Stimulated activated naive CD8-positive, alpha-beta T cell treated with anti-CD3 and anti-CD28 coated beads, Interleukin-15, Interleukin-2, amounts not matched to agents 100 U/mL and 50 U/mL, for 24 hours (primary cell): ENCODE measurements at places on chromosomes 2 and 18.

DNA sequence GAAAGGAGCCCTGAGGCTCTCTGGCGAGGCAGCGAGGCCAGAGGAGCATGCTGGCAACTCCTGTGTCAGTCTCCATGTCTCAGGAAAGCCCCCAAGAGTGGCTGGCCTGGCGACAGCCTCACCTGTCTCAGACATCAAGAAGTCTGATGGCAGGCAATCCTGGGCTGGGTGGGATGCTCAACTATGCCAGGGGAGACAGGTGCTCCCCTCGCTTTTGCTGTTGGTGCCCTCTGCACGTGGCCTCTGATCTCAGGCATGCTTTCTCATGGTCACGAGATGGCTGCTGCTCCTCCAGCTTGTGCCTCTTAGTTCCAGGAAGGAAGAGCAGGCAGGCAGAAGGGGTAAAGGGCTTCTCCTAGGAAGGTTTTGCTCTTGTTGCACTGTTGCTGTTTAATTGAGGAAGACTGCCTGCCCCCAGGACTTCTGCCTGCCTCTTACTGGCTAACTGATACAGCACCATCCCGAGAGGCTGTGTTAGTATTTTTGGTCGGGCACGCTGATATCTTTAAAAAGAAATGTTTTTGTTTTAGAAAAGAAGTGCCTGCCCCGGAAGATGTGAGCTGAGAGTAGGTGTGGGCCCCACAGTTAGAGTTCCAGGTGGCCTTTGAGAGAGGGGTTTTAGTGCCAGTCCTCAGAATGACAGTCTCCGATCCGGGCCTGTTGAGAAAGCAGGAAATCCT lies 344.8 kb upstream of the HS6ST1 start:
- no peak for DNase-seq

GRCh38 chr18:48597110-48597509 lies 58.3 kb downstream of the CTIF start:
- no peak for DNase-seq

DNA sequence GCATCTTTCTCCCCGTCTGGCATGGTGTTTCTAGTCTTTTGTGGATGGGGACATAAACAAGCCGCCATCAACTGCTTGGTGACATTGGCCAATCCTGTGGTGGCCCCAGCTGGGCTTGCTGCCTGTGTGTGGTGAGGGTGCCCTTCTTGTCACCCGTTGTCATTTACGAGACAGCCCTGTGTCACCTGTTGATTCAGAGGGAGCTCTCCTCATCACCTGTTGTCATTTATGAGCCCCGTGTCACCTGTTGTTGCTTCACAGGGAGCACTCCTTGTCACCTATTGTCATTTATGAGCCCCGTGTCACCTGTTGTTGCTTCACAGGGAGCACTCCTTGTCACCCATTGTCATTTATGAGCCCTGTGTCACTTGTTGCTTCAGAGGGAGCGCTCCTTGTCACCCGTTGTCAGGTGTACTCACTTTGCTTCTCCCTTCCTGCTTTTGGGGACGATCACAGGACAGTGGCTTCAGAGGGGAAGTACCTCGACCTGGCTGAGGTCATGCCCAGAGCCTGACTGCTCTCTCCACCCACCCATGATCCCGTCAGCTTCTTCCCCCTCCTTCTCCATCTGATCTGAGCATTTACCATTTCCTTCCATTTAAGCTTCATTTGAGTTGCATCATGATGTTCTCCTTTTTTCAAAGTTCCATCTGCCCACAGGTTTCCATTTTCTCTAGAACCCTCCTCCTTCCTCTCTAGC lies 29.1 kb downstream of the HPCAL1 start:
- peak; percentile 79 for DNase-seq

GRCh38 chr2:16014041-16014787 lies 73.9 kb downstream of the MYCN start:
- no peak for DNase-seq

DNA sequence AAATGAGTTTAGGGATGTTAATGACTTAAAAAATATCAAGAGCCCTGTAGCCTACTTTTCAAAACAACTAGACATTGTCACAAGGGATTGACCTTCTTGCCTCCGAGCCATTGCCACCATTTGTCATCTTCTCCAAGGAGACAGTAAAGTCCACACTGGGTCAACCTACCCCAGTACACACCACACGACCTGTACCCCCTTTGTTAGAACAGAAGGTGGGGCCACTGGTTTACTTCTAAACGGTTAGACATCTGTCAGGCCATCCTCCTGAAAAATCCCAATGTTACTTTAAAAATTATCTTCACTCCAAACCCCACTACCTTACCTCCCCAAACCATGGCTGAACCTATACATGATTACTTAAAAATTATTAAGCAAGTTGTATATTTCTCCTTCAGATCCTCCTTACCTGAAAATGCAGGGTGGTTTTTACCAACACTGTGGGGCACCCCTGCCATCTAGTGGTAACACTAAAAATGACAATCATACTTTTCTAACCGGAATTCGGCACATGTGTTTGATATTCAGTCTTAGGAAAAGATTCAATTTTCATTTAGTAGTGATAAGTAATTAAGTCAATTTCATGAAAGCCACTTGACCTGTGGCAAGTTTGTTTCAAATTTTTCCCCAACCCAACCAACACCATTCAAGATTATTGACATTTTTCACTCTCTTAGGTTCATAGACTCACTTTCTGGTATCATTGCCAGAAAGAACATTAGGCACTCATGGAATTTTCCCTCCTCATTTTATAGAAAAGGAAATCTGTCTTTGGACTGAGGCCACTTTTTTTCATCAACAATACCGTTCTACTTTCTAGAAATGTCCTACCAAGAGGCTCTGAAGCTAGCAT lies 265.3 kb upstream of the PKDCC start:
- DNase-seq: peak; percentile 22

- DNase-seq: no peak
Measured at GRCh38 chr2:112694182-112694581, 26.6 kb upstream of the NT5DC4 start.

GRCh38 chr2:239122421-239123110 lies 274.7 kb downstream of the TWIST2 start:
- no peak for DNase-seq

DNA sequence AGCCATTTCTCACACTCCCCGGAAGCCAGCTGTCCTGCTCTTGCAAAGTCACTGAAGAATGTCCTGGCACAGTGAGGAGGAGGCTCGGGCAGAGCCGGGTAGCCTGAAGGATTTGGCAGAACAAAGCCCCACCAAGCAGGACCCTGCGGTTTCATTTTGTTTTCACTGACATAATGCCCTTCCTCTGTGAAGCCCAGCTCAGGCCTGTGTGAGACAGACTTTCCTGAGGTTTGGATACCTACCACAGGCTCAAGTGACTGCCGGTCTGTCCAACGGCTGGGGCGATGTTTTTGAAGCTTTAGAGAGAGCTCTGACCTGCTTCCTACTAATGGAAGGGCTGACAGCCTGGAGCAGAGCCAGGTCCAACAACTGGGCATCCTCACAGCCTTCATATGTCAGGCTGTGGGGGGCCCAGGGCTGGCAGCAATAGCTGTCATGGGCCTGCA lies 99.8 kb upstream of the FZD7 start:
- no peak for DNase-seq

GRCh38 chr2:138565230-138565598 lies 63.6 kb downstream of the SPOPL start:
- DNase-seq: no peak

GRCh38 chr18:26190506-26190905 lies 35.7 kb upstream of the TAF4B start:
- DNase-seq: peak; percentile 37

DNA sequence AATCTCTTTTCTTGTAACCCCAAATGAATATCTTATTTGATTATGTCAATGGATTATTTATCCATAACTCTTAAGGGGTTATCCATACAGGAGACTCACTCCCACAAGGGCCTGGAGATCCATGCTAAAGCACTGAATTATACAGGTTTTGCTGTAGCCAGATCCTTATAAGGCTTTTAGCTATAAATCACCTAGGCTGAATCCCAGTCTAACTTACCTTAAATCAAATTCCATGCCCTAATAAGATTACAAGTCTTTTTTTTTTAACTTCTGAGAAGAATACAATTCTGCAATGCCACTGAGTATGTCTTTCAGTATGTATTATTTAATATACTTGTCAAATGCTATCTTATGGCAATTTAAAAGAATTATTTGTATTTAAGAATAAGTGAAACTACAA lies 340.5 kb downstream of the NBAS start:
- no peak for DNase-seq

DNA sequence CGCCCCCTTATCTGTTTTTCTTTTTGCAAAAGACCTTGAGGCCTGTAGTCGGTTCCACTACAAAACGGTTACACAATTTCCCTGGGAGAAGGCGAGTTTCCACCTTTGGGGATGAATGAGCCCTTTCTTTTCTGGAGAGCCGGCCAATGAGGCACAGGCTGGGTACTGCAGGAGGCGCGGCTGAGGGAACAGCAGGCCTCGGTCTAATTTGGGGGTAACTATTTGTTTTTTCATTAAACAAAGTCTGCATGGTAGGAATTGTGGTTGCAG lies 129.2 kb downstream of the MYCN start:
- no peak for DNase-seq

- no peak for DNase-seq
Measured at GRCh38 chr18:13461936-13462335, 243.4 kb downstream of the LDLRAD4 start.

DNA sequence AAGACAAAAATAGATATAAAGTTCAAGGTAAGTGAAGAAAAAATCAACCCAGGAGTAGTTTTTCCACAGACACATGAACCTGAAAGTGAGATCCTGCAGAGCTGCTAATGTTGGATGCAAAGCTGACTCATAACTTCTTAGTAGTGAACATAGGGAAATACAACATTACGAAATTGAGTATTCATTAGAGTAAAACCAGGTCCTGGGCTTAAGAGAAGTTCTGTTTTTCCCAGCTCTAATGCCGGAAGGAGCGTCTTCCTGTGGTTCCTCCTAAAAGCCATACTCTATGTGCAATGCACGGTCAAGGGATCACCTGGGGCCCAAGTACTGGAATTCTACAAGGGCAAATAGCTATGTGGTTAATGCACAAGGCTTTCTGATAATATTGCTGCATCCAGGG lies 141.7 kb downstream of the RBMS1 start:
- DNase-seq: no peak

DNA sequence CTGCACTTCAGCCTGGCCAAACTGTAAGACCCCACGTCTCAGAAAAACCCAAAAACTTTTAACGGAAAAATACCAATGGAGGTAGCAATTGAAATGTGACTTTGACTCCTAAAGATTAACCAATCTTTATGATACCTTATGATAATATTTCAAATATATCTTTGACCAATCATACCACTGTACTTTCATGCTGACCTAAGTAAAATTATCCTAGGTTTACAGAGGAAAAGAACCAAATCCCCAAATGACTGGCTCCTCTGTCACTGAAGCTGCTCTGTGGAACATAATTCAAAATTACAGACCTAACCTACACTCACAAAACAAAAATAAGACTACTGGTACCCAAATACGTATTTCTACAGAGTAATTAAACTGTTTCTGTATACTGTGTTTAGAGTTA lies 7.7 kb upstream of the STPG4 start:
- DNase-seq: no peak

DNA sequence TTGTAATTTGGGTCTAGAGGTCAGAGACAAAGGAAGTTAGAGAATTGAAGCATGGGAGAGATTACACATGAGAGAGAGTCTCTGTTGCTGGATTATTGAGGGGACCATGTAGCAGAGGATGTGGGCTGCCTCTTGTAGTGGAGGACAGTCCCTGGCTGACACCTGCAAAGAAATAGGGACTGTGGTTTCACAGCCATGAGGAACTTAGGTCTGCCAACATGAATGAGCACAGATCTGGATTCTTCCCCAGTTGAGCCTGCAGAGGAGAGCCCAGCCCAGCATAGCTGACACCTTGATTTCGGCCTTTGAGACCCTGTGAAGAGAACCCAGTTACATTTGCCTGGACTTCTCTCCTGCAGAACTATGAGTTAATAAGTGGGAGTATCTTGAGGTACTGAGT lies 179.5 kb upstream of the TWIST2 start:
- DNase-seq: no peak

DNA sequence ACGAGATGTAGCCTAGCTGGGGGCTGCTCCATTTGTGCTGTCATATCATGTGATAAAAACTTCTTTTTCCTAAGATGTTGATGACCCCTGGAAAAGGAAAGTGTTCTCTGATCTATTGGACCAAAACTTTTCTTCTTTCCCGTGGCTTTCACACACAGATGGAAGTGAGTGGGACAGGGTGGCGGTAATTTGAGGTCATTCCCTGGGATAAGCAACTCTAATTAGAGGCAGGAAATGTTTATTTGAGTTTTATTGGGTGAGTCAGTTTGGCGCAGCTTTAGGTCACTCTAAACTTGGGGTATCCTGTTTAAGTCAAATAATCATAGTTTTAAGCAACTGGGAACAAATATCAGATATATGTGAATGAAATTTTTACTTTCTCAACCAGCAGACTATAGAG lies 221.0 kb upstream of the EPAS1 start:
- DNase-seq: no peak

DNA sequence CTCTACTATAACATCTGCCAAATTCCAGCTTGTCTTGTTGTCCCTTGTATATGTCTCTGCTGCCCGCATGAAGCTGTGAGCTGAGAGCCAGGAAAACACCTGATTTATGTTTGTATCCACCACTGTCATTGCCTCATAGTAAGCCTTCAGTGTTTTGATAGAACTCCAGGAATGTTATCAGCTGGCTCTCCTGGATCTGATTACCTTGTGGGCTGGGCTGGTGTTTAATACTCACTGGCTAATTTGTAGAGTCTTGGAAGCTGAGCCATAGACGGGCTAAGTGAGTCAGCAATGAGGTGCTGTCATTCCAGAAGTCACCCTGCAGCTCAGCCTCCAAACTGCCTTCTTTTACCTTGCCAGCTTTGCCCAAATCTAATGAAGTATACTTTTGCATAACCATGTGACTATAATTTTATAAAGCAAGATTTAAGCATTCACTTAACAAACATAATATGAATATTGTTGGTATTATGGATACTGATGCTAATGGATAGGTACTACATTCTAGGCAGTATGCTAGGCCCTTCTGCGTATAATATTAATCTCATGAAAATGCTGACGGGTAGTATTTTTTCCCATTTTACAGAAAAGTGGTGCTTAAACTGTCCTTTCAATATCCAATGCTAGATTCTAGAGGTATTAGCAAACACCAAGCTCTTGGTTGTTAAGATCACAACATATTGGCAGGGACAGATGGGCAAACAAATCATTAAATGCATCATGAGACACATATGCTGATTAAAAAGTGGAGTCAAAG lies 62.7 kb upstream of the GATA6 start:
- no peak for DNase-seq

GRCh38 chr18:31424383-31424988 lies 23.1 kb upstream of the DSG3 start:
- DNase-seq: peak; percentile 14

GRCh38 chr18:5992381-5992780 lies 97.1 kb upstream of the TMEM200C start:
- DNase-seq: no peak

DNA sequence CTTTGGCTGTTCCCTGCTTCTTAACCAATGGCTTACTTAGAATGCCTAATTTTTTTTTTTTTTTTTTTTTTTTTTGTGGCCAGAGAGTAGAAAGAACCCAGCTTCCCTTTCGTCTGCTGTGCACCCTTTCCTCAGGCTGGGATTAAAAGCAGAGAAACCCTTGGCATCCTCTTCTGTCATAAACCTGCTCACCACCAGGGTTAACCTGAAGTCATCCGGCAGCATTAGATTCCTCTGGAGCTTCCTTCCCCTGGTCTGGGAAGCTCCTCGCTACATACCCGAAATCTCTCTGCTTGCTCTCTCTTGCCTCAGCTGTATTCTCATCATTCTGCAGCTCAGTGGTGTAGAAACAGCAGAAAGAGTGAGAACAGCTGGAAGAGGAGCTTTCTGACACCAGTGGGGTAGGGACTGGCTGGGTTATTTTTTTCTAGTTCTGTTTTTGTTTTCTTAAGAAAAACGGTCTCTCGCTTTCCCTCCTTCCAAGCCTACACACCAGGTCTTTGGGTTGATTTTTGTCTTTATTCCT lies 339.0 kb upstream of the MEIS1 start:
- no peak for DNase-seq
